ENCODE measurements at places on chromosomes 1 and 21. TPM values are rescaled to one million over a fixed set of nuclear protein-coding genes. Genes with fewer than 3 reads are reported as not detected.

The S100A5 gene
- total RNA-seq = not detected

The BSND gene
- total RNA-seq = not detected

The MTARC1 gene
- 3.8 TPM for total RNA-seq

The ZMYND12 gene
- 0.32 TPM for total RNA-seq

The BMP8B gene
- total RNA-seq = under 0.01 TPM

The HCRTR1 gene
- 0.65 TPM for total RNA-seq

The ATP1A2 gene
- not detected for total RNA-seq
